Cortex of kidney (tissue), 1 donor: ENCODE measurements at places on chromosomes 5 and 9.

GRCh38 chr9:99421369-99421768 lies 199.3 kb downstream of the SEC61B start:
- no peak for DNase-seq

GRCh38 chr5:6780802-6781391 lies 67.7 kb downstream of the TENT4A start:
- DNase-seq = no peak

- DNase-seq = no peak
These were observed 612.9 kb downstream of the DNAH5 start for GRCh38 chr5:13331585-13331984.

- DNase-seq = no peak
These were observed 10.0 kb downstream of the LRRC70 start for GRCh38 chr5:62588668-62589067.

GRCh38 chr9:133862585-133863256 lies 124.6 kb upstream of the SARDH start:
- no peak for DNase-seq

DNA sequence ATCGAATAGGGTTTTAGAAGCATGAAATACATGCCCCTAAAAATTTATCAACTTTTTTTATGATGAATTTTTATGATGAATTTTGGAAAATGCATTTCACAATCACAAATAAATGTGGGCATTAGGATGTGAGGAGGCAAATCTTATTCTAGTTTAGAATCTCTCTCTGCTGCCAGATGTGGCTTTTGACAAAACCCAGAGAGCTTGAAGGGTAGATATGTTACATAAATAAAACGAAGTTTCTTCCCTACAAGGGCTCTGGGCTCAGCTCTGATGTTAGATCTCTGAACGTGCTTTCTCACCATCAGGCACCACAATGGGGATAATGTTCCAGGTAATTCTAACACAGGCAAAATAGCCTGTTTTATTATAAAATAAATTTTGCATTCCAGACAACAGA lies 102.3 kb upstream of the ADAMTSL1 start:
- DNase-seq = no peak

- DNase-seq = no peak
These were observed 156.1 kb downstream of the GHR start for GRCh38 chr5:42579320-42579719.

- no peak for DNase-seq
These were observed 23.3 kb upstream of the STOM start for GRCh38 chr9:121393318-121393717.

DNA sequence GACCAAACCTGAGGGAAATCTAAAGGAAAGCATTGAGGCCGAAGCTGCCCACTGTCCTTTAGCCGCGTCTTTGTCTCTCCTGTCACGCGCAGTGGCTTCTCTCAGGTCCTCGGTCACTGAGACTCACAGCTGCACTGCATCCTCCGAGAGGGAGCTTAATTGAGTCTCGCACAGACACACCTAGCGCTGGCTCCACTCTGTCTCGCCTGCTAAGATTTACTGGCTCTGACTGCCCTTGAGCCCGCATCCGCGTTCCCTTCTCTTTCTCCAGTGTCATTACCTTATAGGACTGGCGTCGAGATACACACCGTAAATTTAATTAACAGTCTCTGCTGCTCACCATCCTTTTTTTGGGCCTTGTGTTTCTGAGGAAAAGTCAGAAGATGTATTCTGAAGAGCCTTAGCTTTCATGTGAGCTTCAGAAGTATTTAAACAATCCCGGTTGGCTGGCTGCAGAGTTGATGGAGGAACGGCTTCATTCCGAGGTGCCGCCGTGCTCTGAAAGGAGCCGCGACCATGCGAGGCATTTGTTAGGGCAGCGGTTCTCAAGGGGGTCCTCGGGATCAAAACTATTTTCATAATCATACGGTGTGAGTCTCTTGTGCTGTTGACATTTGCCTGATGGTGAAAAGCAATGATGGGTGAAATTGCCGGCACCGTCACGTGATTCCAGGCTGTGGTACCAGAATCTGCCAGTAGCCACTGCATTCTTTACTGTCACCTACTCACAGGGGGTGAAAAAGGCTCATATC lies 58.3 kb downstream of the GPR107 start:
- DNase-seq = no peak

DNA sequence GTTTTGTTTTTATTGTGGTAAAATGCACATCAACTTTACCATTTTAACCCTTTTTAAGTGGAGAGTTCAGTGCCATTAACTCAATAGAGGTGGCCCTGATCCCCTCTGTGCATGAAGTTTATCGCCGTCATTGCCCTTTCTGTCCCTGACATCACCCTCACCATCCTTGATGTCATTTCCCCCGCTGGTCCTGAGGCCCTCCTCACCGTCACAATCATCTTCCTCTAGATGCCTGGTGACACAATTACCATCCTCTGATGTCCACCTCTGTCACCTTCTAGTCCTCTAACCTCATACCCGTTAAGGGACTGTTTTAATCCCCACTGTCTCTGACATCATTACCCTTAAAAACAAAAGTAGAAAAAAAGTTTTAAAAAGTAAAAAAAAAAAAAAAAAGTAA lies 112.5 kb upstream of the TBC1D2 start:
- no peak for DNase-seq

DNA sequence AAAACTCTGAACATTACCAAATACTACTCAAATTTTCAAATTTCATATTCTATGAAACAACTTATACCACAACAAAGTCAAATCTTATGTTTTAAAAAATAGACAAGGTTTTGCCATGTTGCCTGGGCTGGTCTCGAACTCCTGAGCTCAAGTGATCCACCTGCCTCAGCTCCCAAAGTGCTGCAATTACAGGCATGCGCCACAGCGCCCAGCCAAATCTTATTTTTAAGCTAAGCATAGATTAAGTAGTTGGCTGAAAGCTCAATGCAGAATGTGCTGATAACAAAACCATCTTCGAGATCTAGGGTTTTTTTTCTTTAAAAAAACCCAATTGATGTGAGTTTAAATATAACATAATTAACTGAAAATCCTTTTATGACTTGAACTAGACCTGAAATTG lies 6.4 kb downstream of the LMBRD2 start:
- no peak for DNase-seq

GRCh38 chr5:176633598-176633997 lies 3.1 kb downstream of the EIF4E1B start:
- DNase-seq = no peak

- no peak for DNase-seq
These were observed 15.1 kb upstream of the OXCT1 start for GRCh38 chr5:41885286-41885685.

DNA sequence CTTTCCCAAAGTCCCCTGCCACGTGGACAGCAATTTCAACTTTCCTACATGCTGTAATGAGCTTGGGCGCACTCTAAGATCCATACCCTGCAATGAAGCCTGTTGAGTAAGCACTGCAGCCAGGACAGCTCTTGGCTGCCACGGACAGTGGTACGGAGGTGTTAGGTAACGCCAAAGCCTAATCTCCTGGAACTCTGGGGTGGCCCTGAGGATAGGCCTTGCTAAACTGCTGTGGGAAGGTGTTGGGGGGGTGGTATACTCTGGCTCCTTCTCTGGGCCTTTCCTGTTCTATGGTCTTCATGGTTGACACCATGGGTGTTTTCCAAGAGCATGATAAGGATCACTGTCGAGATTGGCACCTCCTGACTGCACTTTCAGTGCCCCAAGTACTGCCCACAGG lies 66.4 kb upstream of the PITX1 start:
- no peak for DNase-seq

DNA sequence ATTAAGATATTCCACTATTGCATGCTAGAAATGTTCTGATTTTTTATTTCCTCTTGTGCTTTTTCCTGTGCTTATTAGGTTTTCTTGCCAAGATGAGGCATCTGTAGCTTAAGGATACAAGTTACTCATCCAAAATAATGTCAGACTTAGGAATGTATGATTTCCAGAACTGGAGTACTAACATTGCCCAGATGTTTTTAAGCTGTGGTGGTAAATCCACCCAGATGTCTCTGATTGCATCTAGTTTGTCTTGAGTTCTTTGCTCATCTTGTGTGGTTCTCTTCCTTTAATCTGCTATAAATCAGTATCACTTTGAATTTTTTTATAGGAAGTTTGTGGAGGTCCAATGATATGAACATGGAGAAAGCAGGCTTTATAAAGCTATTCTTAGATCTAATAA lies 337.5 kb upstream of the ZNF608 start:
- no peak for DNase-seq

GRCh38 chr9:72480921-72481320 lies 40.5 kb upstream of the TMC1 start:
- no peak for DNase-seq

GRCh38 chr9:26656003-26656870 lies 236.4 kb downstream of the CAAP1 start:
- DNase-seq = no peak

DNA sequence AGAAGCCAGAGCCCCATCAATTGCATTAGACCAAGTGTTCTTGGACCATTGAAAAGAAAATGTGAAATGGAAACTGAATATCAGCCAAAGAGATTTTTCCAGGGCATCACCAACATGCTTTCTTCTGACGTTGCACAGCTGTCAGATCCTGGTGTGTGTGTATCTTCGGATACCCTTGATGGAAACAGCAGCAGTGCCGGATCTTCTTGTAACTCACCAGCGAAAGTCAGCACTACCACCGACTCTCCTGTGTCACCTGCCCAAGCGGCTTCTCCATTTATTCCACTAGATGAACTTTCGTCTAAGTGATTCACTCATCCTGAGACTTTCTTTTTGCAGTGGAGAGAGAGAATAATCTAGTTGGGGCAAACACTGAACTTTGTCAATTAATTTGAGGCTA lies 75.7 kb downstream of the PIP5K1B start:
- DNase-seq = no peak

DNA sequence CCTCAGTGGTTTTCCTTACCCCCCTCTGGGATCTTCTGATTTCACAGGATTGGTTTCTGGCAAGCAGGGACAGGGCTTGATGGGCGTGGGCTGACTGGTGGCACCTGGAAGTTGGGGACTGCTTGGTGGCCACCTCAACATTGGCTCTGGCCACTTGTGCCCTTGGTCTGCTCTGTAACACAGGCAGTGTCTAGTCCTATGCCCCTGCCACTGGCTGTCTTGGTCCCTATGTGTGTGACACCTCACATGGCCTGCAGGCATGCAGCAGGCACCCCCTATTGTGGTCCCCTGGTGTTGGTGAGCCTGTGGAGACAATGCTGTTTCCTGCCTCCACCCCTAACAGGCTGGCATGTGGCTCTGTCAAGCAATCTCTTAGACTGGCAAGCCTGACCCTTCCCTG lies 71.3 kb downstream of the GDA start:
- no peak for DNase-seq

- DNase-seq = no peak
These were observed 376.6 kb upstream of the TUSC1 start for GRCh38 chr9:26054600-26055520.

DNA sequence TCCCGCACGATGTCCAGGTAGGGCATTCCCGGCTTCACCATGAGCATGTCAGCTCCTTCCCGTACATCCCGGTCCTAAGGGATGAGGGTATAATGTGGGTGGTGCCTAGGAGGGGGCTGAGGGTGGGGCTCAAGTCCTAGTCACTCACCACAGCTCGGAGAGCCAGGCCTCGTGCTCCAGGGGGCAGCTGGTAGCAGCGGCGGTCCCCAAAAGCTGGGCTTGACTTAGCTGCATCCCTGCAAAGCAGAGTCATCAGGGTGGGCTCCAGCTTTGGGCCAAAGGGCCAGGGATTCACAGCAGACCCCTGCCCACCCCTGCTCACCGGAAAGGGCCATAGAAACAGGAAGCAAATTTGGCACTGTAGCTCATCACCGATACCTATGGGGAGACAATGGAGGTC lies 11.6 kb downstream of the ALAD start:
- no peak for DNase-seq

GRCh38 chr5:146920351-146920881 lies 41.9 kb upstream of the PPP2R2B start:
- no peak for DNase-seq

- no peak for DNase-seq
These were observed 67.2 kb downstream of the TSSK1B start for GRCh38 chr5:113367586-113367985.

GRCh38 chr5:72185496-72186329 lies 78.4 kb downstream of the MAP1B start:
- no peak for DNase-seq

- no peak for DNase-seq
These were observed 234.5 kb downstream of the PCSK1 start for GRCh38 chr5:96198356-96199058.

GRCh38 chr9:4508907-4509589 lies 18.8 kb downstream of the SLC1A1 start:
- DNase-seq = no peak

GRCh38 chr5:8845296-8845695 lies 700.6 kb downstream of the SEMA5A start:
- DNase-seq = no peak

DNA sequence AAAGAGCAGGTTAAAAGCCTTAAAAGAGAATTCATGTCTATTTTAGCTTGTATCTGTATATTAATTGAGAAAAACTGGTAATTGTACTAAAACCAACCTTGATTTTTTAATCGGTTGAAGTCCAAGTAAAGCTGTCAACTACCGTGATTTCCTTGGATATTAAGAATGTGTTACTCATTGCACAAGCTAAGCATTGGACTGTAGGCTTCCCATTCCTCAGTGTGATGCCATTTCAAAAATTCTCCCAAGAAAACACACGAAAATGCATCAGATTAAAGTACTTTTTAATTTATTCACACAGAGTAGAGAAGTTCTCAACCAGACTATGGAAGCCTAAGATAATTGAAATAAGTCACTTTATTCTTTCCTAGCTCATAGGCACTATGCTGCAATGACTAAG lies 761.4 kb upstream of the TYRP1 start:
- no peak for DNase-seq

- DNase-seq = no peak
These were observed 375.5 kb downstream of the PDE4D start for GRCh38 chr5:59517926-59518585.

- no peak for DNase-seq
These were observed 10.0 kb downstream of the ENC1 start for GRCh38 chr5:74630453-74631066.

DNA sequence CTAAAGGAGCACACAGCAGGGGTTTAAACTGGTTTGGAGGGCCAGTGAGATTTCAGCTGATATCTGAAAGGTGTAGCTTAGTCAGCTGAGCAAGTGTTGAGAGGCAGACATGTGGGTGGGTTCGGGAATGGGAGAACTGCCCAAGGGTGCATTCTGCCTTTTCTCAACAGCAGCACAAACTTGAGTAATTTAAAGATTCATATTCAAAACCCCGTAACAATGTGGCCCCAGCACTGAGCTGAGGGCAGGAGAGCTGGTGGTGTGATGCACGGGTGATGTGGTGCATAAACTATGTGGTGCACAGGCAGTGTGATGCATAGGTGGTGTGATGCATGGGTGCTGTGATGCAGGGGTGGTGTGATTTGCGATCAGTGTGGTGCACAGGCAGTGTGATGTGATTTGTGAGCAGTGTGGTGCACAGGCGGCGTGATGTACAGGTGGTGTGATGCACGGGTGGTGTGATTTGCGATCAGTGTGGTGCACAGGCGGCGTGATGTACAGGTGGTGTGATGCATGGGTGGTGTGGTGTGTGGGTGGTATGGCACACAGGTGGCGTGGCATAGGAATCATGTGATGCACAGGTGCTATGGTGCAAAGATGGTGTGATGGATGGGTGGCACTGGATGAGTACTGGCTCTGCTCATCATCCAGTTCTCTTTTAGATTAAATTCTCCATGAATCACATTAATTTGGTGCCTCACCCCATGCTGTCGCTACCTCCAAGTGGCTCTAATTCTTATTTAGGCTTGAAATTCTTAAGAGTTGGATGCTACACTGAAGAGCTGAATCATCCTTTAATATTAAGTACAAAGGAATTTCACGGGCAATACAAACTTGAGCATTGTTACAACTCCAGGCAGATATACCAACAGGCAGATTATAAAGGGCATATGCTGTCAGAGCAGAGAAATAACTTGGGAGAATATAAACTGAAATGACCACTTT lies 53.6 kb downstream of the DAP start:
- no peak for DNase-seq
